AG09319 (cell line): ENCODE measurements at places on chromosomes 5 and 9.

DNA sequence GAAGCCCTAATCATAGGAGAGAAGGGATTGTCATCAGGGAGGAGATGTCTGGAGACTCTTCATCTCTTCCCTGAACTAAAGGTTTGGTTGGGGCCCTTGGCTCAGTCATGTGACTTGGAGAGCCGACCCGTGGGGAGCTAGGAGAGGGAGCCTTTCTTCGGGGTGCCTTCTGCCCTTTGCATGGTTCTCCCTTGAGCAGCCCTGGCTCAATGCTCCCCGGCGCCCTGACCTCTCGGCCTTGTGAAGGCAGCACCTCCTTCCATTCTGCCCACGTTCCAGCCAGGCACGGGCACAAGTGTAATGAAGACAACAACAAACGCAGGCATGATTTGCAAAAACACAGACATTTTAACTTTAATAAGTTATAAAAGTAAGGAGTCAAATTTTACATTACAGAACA, 50.4 kb downstream of the ZNF354C start:
- no peak for DNase-seq

GRCh38 chr5:1568201-1568979, 44.6 kb upstream of the LPCAT1 start:
- peak; percentile 58 for DNase-seq

- no peak for DNase-seq
Measured at GRCh38 chr9:134569626-134570025, 72.0 kb upstream of the COL5A1 start.

DNA sequence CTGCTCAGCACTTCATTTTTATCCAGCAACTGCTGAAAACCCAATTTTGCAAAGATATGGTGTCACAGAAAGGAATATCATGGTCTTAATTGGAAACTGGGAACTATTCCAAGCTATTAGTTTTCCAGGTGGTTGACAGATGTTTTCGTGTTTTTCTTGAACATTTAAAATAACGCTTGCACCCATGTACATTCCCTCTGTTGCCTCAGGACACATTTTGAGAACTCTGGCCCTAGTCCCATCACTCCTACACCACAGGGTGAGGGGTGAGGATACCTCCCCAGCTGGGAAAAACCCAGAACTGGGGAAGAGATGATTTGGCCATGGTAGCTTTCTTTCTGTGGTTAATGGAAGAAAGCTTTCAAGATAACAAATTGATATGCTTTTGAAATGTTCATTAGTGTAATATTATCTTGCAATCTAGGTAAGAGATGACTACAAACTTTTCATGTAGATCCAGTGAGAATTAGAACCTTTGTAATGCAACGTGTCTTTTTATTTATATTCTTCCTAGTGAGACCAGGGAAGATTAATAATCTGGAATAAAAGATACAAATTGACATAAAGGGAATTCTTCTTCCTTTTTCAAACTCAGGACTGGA, 627.0 kb downstream of the RAB3C start:
- no peak for DNase-seq

GRCh38 chr9:124810663-124811355, 33.9 kb downstream of the OLFML2A start:
- DNase-seq = no peak

DNA sequence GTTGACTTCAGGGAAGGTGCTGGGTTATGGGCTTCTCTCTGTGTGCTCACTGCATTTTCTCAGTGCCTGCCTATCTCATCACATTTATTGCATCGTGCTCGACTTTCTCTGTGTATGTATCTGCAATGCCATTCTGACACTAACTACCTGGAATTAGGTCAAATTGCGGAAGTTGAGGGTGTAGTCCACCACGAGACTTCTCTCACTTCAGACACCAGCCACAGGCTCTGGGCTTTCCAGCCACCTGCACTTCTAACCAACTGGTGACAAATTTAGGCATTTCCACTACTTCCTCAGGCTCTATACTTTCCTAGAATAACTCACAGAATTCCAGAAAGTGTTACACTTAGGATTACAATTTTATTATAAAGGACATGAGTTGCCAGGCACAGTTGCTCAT, 188.6 kb upstream of the ZNF608 start:
- no peak for DNase-seq

GRCh38 chr9:92716557-92716956, 46.6 kb upstream of the IPPK start:
- DNase-seq = no peak

DNA sequence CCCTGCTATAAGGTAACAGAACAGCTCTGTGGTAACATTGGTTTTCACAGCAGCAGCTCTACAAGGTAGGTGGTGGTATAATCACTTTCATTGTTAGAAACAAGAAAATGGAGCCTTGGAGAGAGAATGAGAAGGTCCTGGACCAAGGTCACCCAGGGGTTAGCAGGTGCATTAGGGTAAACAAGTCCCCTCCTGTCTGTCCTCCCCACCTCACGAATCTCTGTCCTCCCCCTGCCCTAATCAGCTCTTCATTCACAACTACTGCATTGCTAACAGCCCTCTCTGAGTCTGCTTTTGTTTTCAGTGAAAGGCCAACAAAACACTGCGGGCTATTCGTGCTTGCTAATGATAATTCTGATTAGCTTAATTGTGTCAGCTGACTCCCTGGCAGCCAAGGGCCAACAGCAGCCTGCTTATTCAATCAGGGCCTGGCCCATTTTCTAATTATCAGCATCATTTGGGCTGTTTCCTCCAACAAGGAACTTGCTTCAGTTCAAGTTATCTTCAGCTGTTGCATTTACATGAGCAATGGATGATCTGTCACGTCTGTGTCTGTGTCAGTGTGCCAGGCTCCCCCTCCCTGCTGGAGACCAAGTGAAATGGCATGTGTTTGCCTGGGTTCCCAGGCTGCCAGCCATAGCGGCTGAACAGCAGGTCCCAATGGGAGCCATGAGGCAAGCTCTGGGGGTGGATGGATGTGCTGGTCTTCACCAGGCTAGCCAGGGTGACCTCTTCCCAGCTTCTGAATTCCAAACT, 56.7 kb upstream of the EQTN start:
- DNase-seq = no peak

GRCh38 chr5:179872828-179873575, 14.4 kb upstream of the MRNIP start:
- no peak for DNase-seq

GRCh38 chr5:156120777-156121176, 206.2 kb upstream of the SGCD start:
- no peak for DNase-seq

- DNase-seq = no peak
Measured at GRCh38 chr5:119708076-119708790, 78.9 kb downstream of the FAM170A start.

DNA sequence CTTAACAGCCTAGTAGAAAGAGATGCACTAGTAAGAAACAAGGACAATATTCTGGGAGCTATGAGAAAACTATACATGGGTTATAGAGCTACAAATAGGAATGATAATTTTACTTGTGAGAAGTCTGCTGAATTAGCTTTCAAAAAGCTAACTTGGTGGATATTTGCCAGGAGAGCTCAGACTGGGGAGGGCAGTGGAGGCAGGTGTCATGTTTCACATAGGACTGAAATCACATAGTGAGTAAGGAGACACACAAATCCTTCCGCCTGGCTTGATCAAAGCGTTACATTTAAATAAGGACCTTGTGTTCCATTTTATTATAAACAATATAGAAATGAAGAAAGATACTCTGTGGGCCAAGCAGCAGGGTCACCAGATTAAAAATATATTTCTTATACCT, 235.0 kb downstream of the ISL1 start:
- no peak for DNase-seq

GRCh38 chr9:32942755-32943460, 58.5 kb downstream of the APTX start:
- no peak for DNase-seq

- no peak for DNase-seq
Measured at GRCh38 chr9:121451586-121451985, 48.1 kb downstream of the GGTA1 start.

DNA sequence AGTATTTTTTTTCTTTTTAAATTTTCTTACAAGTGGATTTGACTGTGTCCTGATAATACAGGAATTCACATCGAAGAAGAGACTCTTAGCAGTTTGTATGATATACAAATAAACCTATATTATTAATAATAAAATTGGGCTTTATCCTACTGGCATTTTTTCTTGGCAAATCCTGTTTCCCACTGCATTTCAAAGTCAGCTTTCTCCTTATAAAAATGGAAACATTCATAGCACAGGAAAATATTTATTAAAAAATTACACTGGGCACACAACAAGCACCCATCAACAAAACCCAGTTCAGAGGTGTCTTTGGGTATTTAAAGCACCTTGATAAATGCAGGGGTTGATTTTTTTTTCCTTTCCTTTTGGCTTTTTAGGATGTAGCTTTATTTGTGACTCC, 200.9 kb downstream of the MEF2C start:
- no peak for DNase-seq

DNA sequence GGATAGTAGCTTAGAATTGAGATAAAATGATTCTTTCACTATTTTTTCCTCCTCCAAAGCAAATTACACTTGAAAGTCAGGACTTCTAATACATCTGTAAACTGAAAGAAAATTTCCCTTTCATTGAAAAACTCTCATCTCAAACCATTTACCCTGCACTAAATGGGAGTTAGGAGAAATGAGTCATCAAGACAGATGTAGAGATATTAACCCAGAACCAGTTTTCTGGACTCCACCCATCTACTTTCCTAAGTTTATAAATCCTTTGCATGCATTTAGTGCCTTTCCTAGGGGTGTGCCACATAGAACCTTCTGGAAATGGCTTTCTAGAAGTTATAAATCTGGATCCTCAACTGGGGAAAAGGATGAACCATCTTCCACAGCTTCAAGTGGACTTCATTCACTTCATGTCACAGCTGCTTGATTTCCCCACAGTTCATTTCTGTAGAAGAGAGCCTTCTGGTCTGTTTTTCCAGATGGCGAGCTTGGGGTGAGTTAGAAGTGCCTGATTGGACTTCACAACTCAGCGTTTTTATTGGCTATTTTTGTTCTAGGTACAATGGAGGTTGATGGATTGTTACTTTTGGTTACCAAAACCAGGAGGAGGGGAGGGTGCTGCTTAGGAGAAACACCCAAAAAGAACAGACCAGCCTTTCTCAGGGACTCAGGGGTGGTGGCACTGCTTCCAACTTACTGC, 72.5 kb upstream of the GPR151 start:
- no peak for DNase-seq
